ENCODE measurements at places on chromosomes 12 and 14.

DNA sequence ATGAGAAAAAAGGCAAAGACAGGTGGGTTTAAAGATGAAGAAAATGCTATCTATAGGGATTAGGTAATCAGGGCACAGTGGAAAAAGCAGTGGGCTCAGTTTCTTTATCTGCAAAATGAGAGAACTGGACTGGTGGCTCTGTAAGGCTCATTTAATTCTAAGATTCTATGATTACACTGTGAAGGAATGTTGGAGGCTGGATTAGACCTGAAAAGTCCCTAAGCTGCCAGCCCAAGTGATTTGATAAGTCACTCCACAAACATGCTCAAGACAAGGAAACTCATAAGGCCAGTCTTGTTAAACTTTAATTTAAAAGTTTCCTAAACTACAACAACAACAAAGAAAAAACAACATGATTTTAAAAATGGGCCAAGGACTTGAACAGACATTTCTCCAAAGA, 75.1 kb downstream of the DCAF5 start:
- peak; percentile 68 for DNase-seq

DNA sequence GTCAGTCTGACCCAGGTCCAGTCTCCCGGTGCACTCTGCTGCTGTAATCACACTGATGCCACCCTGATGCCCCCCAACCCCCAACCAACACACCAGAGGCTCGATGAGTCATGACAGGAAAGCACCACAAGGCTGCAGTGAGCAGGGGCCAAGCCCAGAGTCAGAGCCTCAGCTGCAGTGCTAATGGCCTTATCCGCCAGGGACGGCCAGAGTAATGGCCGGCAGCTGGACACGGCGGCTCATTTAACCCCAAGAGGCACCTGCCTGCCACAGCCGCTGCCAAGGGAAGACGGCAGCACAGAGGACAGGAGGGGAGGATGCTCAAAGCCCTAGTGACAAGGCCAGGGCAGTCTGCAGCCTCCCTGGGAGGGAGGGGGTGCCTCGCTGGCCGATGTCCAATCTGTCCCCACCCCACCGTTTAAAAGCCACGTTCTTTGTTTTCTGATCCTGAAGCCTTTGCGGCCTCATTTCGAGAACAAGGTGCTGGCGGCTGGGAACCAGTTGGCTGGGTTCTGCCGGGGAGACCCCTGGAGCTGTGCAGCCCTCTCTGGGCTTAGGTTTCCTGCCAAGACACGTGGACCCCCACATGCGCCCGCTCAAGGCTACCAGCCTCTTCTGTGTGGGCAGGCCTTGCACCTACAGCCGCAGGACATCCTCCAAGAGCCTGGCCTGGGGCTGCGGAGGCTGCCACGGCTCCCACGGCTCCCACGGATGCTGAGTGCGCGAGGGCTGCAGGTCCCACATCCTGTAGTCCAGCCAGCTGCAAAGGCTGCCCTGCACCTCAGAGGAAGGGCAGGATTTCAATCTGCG, 13.1 kb downstream of the CCDC85C start:
- peak; percentile 71 for DNase-seq

DNA sequence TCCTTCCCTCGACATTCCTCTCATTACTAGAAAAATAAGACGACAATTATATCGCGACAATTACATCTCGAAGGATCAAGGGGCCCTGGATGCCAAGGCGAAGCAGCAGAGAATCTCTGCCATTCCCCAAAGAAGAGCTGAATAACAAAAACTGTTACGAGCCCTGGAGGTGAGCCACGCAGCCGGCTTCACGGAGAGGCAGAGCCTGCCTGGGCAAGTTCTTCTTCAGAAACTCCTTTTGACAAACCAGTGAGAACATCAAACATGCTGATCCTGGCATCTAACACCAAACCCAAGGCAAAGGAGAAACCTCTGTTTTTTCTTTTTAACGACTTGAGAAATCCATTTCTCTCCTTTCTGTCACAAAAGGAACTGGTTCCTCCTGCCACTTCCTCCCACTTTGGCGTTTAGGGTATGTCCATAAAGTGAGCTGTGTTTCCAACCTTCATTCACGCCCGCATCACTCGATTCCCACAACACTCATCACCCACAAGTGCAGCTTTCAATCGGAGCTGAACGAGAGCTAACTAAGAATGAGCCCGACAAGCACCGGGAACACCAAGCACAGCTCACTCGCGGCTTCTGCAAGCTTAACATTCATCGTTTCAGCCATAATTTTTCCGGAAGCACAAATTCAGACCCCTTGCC, 21.5 kb downstream of the CCDC88C start:
- no peak for DNase-seq

GRCh38 chr14:101732118-101732517, 29.4 kb upstream of the PPP2R5C start:
- DNase-seq, result peak; percentile 67

GRCh38 chr14:21455592-21455911, 371 bp downstream of the CHD8 start:
- no peak for DNase-seq

All from RPMI7951 (cell line).